Fibroblast of mammary gland (primary cell): ENCODE measurements at places on chromosomes 4 and X.

DNA sequence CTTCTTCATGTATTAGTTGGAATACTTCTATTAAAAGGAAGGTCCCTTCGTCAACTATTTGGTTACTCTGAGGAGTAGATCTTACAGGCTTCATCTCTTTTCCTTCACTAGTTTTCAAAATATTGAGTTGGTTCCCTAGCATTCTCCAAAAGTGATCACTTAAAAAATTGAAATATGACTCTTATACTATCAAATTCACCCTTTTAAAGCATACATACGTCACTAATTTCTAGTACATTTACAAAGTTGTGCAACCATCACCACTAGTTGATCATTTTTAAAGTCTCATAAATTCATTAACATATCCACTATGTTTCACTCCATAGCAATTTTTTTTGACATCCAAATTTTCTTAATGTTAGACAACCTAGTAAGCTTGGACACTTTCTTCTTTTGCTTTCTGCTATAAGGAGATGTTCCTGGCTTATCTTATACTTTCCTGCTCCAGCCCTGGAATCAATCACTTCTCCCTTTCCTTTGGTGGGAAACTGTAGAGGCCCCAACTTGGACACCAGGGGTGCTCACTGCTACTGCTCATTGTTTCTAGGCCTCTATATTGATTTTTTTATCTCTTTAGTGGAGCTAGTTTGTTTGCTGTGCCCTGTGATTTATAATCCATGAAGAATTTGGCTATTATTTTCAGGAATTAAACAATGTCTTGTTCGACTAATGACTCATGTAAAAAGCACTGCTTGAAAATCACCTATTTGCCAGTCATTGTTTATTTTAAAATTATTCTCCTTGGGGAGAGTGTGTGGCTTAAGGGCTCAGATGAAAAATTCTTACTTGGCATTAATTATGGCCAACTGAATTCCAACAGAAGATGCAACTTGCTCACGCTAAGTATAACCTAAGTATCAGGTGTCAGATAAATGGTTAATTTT lies 4.0 kb upstream of the ZFX start:
- peak; percentile 49 for DNase-seq

GRCh38 chr4:74555231-74555630 lies 110.3 kb downstream of the AREG start:
- peak; percentile 48 for DNase-seq

- DNase-seq, result no peak
Measured at GRCh38 chrX:79078114-79078513, 66.4 kb upstream of the GPR174 start.

GRCh38 chr4:13476915-13477314 lies 7.2 kb downstream of the RAB28 start:
- DNase-seq, result peak; percentile 19

DNA sequence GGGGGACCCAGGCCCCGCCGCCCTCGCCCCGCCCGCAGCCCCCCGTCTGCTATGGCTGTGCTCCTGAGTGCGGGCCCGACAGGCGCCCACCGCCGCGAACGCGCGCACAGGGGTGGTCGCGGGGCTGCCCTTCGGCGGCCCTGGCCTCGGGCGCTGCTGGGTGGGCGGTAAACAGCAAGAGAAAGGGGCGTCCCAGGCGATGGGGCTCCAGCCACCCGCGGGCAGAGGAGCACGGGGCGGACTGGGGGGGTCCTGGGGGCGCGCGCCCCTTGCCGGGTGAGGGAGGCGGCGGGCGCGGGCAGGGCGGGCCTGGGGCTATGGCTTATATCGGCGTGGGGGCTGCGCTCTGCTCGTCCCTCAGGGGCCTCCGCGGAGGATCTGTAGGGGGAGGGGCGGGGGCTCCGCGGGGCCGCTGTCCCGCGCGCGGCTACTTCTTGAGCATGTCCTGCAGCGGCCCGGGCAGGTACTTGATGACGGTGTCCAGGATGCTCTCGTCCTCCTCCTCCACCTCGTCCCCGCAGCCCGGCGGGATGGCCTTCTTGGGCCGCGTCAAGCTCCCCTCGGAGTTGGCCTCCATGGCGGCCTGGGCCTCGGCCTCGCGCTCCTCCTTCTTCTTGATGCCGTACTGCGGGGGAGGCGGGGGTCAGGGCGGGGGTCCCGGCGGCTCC lies 39.7 kb downstream of the CPLX1 start:
- DNase-seq, result no peak

DNA sequence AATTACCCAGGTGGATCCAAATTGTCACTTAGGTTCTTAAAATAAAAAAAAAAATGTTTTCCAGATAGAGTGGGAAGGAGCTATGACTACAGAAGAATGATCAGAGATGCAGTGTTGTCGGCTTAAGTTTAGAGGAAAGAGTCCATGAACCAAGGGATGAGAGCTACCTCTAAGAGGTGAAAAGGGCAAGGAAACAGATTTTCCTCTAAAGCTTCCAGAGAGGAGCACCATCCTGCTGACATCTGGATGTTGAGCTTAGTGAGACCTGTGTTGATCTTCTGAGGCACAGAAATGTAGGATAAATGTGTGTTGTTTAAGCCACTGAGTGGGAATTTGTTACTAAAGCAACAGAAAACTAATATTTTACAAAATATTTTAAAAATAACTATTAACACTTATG lies 498.7 kb downstream of the SPOCK3 start:
- DNase-seq, result no peak

DNA sequence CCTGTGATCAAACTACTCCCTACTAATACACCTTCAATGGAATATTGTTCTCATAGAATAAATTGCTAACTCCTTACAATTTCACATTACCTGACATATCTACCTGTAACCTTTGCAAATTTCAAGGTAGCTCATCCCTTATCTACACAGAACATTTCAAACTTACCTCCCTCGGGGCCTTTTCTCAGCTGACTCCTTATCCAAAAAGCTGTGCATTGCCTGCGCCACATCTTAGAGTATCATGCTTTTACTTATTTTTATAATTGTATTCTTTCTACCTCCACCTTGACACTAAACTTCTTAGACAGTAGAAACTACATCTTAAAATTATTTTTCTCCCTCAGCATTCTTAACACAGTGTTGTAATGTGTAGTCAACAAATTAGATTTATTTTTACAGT lies 198.5 kb downstream of the FBXO8 start:
- no peak for DNase-seq

DNA sequence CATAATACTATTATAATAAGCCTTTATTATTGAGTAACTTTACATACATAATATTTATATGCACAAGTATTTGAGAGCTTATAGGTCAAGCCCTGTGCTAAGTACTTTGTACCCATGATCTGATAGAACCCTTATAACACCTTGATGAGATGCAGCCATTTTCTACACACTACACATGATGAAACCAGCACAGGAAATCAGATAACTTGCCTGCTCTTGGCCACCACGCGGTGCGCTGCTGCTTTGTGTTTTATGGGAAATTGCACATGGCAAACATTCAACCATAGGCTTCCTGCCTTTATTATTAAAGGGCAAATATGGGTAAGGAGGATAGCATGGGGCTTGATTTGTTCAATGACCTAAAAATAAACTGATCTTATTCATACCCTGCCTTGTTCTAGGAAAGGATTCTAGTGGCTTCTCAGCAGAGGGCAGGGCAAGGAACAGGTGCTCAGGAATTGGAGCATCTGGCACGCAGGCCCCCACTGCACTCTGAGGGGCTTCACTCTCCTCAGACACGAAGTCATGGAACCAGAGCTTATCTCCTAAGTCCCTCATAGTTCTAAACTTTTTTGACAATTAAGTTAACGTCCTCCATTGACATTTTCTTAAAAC lies 31.6 kb upstream of the NAP1L5 start:
- no peak for DNase-seq

- DNase-seq, result no peak
Measured at GRCh38 chr4:151567056-151567455, 158.1 kb downstream of the FHIP1A start.

GRCh38 chrX:153924149-153924861 lies 1.8 kb downstream of the ARHGAP4 start:
- peak; percentile 33 for DNase-seq

DNA sequence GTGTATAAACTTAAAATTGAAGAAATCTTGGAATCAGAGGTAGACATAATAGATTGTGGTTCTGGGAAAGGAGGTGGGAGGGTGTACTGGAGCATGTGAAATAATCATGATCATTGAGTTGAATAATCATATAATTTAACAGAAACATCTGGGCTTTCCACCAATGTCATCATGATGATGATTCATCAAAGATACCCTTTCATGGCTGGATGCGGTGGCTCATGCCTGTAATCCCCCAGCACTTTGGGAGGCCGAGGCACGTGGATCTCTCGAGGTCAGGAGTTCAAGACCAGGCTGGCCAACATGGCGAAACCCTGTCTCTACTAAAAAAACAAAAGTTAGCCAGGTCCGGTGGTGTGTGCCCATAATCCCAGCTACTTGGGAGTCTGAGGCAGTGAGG lies 6.7 kb upstream of the RUFY3 start:
- peak; percentile 79 for DNase-seq

DNA sequence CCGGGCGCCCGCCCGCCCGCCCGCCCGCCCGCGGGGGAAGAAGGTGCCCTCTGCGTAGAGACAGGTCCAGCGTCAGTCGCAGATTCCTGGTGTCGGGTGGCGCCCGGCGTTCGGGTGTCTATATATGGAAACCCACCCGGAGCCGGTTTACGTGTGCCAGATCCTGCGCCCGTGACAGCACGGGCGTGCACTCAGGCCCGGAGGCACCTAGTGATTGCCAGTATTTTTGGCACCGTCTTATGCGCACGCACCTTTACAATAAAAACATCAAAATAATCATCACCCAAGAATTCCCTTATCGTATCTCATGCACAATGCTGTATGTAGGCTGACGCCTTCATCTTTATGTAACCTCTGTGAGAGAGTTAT lies 519 bp downstream of the SLC25A4 start:
- no peak for DNase-seq

GRCh38 chr4:1209821-1210220 lies 37.4 kb upstream of the SPON2 start:
- DNase-seq, result peak; percentile 92

- DNase-seq, result no peak
Measured at GRCh38 chr4:11446155-11446811, 17.6 kb upstream of the HS3ST1 start.

DNA sequence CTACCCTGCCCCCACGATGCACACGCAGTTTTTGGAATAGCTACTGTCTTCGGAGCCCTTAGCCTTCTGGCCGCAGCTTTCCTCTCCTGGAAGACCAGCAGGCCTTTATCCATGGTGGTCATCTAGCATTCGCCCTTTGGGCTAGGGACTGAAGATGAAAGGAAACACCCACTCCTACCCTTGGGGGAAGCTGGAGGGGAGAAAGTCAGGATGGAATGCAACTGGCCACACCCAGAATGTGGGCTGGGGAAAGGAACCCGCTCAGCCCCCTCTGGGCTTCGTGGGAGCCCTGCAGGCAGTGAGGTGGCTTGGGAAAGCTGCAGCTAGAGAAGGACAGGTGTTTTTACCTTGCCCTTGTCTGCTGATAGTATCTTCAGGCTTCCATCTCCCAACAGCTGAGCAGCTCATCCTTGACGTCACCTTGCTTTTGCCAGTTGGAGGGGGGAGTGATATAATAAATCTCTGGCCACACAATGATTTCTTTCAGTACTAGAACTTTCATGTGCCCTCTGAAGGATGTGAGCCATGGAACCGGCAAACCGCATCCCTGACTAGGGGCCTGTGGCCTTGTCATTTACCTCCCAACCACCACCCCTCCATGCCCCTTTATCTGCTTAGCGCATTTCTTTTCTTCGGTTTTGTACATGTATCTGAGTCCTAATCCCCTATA lies 59.0 kb downstream of the ELF4 start:
- no peak for DNase-seq

DNA sequence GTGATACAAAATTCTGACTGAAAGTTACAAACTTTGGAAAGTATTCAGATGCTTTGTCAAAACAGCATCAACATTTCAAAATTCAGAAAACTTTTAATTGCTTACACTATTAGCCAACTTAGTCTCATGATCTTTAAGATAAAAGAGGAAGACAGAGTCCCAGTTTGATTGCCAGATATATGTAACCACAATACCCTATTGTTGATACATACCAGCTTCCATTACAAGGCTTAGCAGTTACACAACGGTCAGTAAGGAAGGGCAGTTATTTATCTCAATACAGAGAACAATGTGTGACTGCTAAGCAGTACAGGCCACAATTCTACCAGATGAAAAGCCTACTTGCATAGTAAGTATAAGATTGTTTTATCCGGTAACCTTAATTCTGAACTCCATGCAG lies 138.4 kb downstream of the SPANXN3 start:
- no peak for DNase-seq

- DNase-seq, result no peak
Measured at GRCh38 chr4:134073711-134074110, 127.9 kb downstream of the PABPC4L start.

DNA sequence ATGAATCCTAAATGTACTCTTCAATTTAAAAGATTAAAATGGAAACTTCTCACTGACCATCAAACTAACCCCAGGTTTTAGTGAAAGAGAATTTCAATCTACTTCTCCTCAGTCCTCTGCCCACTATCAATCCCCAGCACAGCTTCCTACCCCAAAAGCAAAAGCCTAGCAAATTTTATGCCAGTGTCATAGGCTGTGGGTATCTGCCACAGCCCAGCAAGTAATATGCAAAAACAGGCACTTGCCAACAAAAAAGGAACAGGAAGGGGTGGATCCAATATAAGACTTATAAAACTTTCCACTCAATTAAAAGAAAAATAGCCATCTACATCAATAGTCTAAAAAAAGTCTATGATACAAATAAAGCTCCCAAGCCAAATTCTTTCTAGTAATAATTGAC lies 22.3 kb downstream of the CAMK2D start:
- DNase-seq, result no peak

DNA sequence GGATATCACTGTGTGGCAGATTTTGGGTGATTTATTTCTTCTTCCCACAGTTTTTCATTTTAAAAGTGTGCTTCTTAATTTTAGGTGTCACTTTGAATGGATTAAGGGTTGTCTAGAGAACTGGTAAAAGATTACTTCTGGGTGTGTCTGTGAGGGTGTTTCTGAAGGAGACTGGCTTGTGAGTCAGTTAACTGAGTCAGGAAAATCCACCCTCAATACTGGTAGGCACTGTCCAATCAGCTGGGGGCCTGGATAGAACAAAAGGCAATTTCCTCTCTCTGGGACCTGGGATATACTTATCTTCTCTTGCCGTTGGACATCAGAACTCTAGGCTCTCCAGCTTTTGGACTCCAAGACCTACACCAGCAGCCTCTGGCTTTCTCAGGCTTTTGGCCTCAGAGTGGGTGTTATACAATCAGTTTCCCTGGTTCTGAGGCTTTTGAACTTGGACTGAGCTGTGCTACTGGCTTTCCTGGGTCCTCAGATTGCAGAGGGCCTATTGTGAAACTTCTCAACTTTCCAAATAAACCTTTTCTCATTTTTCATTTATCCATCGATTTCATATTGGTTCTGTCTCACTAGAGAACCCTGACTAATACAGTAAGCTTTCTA lies 413.1 kb downstream of the GBA3 start:
- DNase-seq, result no peak

GRCh38 chr4:53004497-53005148 lies 142.5 kb downstream of the RASL11B start:
- DNase-seq, result no peak

DNA sequence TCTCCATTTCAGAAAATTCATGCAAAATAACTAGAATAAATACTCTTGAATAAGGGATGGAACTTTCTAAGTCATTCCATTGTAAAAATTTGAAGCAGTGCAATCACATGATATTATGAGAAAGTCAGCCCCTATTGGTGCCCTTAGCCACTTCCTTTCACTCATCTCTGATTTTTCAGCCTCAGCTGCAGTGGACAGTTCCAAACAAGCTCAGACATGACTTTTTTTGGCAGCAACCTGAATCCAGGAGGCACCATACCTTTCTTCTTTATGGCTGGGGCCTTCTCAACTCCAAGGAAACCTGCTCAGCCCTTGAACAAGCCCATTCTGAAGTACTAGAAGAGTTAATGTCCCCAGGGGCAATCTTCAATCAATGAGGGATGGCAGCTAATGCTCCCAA lies 40.5 kb downstream of the MAPK10 start:
- no peak for DNase-seq
